ENCODE measurements at places on chromosomes 11 and 22.

DNA sequence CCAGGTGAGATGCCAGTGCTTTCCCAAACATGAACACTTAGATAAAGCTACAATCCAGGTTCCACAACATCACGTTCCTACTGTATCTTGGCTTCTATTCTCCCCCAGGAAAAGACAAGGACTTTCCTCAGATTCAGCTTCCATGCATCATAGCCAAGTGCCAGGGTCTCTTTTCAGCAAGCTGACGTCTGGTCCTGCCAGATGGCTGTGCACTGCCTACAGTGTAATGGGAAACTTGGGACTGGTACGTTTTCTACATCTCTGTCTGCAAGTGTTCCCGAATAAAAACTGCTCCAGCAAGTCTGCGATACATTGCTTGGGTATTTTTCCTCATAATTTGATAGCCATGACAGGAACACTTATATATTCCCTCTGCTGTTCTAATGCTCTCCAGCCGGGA is 412.5 kb downstream of the FAM181B start:
- DNase-seq: no peak

- DNase-seq: no peak
Measured at GRCh38 chr11:955154-956063, 29.7 kb downstream of the AP2A2 start.

GRCh38 chr22:24008022-24008283 is 2.7 kb upstream of the GSTT4 start:
- DNase-seq: no peak

- DNase-seq: peak; percentile 80
Measured at GRCh38 chr11:121431820-121432526, 20.1 kb upstream of the SORL1 start.

DNA sequence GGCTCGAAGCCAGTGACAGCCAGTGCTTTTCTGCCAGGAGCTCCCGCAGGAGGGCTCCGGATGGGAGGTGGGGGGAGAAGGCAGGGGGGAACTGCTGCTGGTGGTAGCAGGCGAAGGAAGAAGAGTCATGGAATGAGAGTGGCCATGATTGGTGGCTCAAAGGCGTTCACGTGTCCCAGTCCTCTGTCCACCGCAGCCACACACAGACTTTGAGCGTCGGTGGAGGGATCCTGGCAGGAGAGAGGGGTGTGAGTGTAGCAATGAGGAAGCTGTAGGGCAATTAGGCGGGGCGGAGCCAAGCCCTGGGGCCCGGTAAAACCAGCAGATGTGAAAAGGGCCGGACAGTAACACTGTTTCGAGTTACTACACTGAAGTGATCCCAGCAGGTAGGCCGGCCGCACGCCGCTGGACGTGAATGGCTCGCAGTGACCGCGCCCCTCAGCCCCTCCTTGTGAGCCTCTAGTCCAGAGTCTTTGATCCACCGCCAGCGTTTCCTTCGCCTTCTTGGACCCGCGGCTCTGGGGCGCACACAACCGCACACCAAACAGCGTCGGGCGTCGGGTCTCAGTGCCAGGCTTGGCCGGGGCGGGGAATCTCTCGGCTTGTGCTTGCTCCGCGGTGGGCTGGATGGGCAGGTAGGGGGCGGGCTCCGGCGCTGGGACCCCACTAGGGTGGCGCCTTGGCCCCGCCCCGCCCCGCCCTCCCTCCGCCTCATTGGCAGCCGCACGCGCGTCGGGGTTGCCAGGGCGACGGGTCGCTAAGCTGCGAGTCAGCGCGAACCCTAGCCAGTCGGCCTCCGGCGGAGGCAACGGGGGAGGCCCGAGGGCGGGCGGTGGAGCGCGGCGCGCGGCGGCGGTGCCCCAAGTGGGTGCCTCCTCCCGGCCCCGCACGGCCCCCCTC is at the start of gene LRRC10B:
Gene LRRC10B (plus strand): TSS at position 788 of the 900 bp plus-strand sequence. CDS start 250 bp downstream, outside the sequence.
- DNase-seq: peak; percentile 50

DNA sequence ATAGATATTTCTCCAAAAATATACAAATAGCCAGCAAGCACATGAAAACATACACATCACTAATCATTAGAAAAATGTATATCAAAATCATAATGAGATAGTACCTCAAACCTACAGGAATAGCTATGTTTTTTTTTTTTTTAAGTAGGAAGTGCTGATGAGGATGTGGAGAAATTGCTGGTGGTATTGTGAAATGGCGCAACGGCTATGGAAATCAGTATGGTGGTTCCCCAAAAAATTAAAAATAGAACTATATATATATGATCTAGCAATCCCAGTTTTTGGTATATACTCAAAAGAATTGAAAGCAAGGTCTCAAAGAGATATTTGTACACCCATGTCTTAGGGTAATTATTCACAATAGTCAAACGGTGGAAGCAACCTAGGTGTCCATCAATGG is 46.0 kb upstream of the HIPK3 start:
- no peak for DNase-seq

- no peak for DNase-seq
Measured at GRCh38 chr22:28802595-28803123, 2.3 kb upstream of the XBP1 start.

- DNase-seq: no peak
Measured at GRCh38 chr11:83540728-83541127, 254.6 kb upstream of the CCDC90B start.

- no peak for DNase-seq
Measured at GRCh38 chr11:96459751-96460150, 69.9 kb downstream of the JRKL start.

DNA sequence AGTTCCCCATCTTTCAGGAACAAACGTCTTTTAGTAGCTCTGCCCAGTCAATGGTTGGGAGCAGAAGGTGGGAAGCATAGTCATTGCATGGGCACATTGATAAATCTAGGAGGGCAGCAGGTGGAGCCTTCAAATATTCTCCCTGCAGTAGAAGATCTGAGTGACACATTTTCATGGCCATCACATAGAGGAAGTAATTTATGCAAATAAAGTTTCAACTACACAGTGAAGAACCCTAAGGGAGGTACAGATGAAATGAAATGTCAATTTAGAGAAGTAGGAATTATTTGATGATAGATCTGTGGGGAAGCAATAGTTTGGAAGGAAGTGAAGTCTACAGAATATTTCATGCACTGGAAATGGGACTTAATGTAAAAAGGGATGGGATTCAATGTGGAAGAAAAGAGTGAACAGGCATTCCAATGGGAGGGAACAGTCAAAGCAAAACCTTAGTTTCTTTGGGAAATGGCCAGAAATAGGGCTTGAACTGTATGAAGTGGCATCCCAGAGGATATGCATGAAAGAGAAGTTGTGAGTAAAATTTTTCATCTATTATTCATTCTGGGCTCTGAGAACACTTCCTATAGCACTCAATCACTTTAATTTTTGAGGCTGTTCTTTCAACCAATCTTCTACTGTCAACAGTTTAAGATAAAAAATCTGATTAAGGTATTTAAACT is 256.2 kb upstream of the LUZP2 start:
- no peak for DNase-seq

DNA sequence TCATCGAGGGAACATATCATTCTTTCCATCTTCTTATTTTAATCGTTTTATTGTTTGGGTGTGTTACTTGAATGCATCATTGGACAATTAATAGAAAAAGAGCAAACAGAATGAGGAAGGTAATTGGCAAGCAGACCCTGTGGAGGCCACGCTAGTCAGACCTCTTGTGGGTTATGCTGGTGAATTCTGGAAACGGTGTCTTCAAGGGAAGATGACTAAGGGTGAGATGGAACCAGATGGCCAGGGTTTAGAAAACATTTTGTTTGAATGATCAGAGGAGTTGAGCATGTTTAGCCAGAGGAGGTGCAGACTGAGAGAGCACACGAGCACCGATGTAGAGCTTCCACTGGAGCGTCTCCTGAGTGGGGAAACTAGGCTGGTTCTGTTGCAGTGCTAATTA is 8.5 kb downstream of the ST14 start:
- DNase-seq: no peak

GRCh38 chr11:82012276-82012675 is 721.4 kb downstream of the FAM181B start:
- DNase-seq: no peak

- peak; percentile 73 for DNase-seq
Measured at GRCh38 chr22:46739094-46739870, 1.2 kb upstream of the CERK start.

GRCh38 chr22:29480512-29481264 is 670 bp downstream of the NEFH start:
- DNase-seq: peak; percentile 67

DNA sequence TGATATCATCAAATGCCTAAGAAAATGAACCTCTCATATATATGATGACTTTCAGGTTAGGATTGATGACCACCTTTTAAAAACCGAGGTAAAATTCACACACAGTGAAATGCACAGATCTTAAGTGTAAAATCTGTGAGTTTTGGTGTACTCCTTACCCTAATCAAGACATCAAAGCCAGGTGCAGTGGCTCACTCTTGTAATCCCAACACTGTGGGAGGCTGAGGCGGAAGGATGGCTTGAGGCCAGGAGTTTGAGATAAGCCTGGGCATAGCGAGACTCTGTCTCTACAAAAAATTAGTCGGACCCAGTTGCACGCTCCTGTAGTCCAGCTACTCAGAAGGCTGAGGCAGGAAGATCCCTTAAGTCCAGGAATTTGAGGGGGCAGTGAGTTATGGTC is 140.4 kb downstream of the UVRAG start:
- no peak for DNase-seq

- DNase-seq: no peak
Measured at GRCh38 chr11:115676206-115676605, 172.0 kb upstream of the CADM1 start.

- no peak for DNase-seq
Measured at GRCh38 chr11:30313580-30313979, 9.3 kb upstream of the ARL14EP start.

- peak; percentile 92 for DNase-seq
Measured at GRCh38 chr11:62555464-62556107, 9.0 kb upstream of the AHNAK start.

DNA sequence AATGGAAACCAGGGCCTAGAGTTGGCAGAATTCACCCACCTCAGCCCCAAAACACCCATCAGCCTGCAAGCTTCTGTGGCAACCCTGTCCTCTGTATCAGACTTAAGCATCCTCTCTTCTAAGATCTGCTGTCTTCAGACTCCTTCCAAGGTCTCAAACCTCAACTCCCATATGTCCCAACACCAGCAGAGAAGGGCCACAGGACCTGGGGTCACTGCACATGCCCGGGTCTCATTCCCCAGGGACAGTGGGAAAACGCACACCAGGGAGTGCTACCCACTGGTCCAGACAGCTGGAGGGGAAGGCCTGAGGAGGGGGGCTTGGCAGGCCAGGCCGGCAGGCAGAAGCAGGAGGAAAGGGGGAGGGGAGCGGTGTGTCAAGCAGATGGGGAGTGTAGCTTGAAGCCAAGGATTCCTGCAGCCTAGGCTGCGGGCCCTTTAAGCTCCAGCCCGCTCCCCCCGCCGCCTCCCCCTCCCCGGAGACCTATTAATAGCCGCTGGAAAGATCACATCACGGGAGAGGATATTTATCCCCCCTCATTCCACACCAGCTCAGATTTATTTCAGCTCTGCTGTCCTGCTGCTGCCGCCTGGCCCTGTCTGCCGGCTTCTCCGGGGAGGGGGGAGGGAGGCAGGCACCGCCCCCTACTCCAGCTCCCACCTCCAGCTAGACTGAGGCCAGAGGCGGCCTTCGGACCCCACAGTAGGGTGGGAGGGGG is 16.7 kb downstream of the BCL9L start:
- DNase-seq: no peak

DNA sequence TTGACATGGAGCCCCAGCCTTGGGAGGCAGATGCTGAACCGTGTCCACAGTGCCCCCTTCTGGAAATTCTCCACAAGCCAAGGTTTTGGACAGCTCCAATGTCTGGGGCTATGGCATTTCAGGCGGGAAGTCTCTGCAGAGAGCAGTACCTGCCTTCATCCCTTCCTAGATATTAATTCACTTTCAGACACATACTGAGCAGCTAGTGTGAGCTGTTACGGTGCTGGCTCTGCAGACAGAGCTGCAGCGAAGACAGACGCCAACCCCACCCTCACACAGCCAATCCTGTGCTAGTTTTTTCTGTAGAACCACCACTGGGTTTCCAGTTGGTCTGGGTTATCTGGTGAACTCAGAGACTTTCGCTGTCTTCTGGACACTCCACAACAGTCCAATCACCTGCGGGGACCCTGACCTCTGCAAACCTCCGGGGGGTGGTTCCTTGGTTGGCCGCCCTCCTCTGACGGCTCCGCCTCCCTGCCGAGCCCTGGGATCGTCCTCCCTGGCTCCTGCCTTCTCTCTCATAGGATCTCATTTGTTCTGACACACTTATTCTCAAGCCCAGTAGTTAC is 9.1 kb downstream of the LMF2 start:
- peak; percentile 82 for DNase-seq

GRCh38 chr11:115535781-115536180 is 31.6 kb upstream of the CADM1 start:
- no peak for DNase-seq

GRCh38 chr11:90805172-90805571 is 582.3 kb upstream of the CHORDC1 start:
- DNase-seq: no peak

DNA sequence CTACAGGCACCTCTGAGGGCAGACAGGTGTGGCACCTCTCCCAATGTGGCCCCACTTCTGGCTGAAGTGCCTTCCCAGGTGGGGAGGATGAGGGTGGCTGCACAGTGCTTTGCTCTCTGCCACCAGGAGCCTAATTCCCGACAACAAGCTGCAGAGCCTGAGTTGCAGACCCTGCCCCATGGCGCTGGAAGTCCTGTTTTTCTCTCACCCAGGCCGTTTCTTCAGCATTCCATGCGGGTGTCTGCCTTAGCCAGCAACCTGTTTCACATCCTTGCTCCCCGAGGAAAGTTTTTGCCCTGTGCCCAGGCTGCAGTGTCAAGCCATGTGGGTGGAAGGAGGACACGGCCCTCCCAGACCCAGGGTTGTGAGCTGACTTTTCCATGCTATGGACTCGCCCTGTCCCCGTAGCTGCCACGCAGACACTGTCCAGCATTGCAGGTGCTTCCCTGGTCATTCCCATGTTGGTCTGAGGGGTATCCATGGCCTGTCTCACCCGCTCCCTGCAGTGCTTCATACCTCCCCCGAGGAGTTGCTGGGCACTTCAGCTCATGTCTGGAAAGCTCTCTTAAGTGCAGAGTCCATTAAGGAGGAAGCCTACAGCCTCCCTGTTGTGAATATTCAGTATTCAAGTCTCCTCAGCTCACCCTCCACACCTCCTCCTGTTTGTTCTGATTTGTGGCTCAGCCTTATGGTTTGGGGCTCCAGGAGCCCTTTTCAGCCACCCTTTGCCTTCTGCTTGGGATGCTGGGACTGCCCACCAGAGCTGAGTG is 2.9 kb downstream of the DAGLA start:
- no peak for DNase-seq

GRCh38 chr11:76206327-76207081 is at the start of gene WNT11:
Gene WNT11, minus strand, starts transcription at chr11:76206502. Its CDS starts 95 bp downstream, at chr11:76206407.
- DNase-seq: peak; percentile 16

DNA sequence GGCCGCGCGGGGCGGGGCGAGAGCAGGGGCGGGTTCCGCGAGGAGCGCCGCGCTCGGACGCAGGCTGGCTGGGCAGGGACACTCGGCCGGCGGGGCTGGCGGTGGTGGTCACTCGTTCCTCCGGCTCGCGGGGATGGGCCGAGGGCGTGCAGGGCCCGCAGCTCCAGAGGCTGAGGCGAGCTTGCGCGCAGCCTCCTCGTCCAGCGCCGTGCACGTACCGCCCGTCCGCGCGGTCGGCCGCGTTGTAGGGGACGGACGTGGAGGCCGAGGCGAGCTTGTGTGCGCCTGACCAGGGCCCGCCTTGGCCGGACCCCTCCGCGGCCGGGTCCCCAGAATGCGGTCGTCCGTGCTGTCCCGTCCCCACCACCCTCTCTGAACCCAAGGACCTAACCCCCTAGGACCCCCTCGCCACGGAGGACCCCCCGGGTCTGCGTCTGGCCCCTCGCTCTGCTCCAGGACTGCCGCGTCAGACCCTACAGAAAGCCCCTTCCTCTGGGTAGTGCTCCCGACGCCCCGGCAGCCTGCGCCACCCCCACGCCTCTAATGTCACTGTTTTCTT is 569 bp upstream of the YPEL1 start:
- DNase-seq: no peak
